Activated T-helper 17 cell treated with anti-CD3 and anti-CD28 coated beads, Interleukin-2, amount 50 U/mL, for 72 hours (primary cell): ENCODE measurements at places on chromosomes 12 and 14.

- ATAC-seq, result no peak
These were observed 485.6 kb upstream of the TMEM132C start for GRCh38 chr12:127781336-127781735.

DNA sequence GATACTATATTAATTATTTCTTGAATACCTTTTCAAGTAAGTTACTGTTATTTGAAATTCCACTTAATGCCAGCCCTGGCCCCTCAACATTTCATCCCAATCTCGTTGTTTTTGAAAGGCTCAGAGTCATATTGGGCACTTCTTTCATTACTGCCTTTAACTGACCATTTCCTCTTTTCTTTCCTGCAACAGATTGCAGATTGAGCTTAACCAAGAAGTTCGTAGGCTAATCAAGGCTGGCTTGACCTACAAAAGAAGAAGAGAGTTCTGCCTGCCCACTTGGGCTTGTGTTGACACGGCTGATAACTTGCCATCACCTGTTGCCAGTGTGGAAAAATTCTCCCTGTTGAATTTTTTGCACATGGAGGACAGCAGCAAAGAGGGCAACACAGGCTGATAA is 91.0 kb downstream of the FLRT2 start:
- ATAC-seq, result no peak

GRCh38 chr14:24258548-24259265 is 4.3 kb downstream of the TGM1 start:
- ATAC-seq, result no peak

DNA sequence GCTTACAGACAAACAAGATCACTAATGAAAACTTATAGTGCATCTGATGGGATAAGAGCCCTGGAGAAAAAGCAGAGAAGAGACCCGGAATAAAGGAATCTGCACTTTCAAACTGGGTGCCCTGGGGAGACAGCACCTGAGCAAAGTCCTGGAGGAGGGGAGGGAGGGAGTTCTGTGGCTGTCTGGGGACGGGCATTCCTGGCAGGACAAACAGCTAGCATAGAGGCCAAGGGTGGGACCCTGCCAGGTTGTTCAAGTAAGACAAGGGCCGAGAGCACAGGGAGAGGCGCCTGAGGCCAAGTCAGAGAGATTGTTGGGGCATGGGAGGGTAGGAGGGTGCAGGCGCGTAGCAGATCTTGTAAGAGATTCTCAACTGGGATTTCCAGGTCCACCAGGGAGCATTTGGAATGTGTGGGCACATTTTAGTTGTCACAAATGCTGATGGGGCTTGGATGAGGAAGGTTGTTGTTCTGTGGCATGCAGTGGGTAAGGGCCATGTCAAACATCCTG is 14.2 kb downstream of the IQSEC3 start:
- no peak for ATAC-seq

DNA sequence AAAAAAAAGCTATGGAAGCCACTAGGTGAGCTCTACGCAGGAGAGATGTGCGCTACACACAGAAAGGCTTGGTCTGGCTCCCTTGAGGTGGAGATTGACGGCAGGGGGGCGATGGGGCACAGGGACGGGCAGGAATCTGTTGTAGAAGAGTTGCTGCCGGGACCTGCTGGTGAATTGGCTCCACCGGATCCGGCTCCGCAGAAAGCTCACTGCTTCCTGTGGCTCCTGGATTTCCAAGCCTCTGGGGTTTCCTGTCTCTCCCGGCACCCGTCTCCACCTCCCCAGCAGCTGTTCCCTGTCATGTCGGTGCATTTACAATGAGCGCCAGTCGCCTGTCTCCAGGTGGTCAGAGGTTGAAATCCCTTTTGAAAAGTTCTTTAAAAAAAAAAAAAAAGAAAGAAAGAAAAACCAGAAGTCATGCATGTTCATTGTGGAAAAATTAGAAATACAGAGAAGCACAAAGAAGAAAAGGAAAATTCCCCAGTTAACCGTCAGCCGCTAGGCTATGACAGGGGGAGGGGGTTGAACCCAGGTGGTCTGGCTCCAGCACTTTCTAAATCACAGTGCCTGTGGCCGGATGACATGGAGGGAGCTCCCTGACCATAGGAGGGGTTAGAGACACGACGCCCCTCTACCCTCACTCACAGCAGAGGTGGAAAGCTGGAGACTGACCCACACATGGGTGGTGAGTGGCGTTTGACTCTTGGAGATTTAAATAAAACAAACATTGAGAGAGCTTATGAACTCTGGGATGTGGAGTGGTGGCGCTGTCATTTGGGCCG is 20.8 kb downstream of the FAM222A start:
- ATAC-seq, result no peak

GRCh38 chr14:88348546-88348945 is 25.5 kb upstream of the KCNK10 start:
- no peak for ATAC-seq

DNA sequence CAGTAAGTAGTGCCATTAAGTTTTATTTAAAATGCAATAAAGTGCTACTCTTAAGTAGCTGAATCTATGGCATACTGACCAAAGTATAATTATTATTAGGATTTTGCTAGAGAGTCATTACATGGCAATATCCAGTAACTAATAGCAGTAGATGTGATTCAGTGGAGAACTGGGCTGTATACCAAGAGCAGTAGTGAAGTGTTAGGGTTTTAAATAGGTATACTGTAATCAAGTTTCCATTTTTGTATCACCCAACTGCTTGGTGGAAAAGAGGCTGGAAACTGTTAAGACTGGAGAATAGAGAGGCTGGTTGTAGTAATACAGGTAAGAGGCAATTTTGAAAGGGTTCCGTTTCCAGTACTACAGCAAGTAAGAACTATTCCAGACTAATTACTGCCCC is 13.3 kb upstream of the LLPH start:
- ATAC-seq, result no peak

- ATAC-seq, result peak; percentile 73
These were observed 58.8 kb upstream of the GPR68 start for GRCh38 chr14:91303091-91303923.

DNA sequence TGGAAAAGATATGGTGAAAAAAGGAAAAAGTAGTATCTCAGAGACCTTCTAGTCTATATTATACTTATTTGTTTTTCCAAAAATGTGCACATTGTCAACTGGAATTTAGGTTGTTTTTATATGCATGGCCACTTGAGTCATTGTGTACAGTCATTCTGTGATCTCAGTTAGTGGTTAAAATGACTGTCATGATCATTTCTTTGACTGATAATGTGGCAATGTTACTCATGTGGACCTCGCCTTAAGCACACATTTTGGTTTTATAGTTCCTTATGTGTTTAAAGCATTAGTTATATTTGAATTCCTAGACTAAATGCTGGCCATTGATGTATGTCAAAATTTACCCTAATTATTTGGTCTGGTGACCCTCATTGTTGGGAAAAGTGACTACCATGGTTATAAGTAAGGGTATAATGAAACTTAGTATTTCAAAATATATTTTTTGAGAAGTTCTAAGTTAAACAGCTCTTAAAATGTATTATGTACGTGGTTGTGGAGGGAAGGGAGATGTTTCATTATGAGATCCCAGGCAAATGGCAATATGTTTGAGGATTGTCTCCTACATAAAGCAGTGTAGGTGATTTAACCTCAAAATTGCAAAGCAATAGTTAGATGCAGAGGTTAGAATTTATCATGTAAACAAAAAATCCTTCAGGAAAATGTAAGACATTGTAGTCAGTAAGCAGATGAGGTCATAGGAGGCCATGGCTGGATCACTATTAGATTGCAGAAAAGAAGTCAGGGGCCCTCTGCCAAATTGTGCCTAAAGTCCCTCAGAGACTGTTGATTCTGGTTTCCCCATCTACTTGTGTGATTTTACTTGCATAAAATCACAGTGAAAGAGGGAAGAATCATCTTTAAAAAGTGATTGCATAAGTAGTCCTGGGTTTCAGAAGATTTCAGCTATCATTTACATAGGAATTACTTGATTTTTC is 17.5 kb downstream of the PNMA1 start:
- peak; percentile 90 for ATAC-seq

GRCh38 chr14:22469538-22470303 is 119.3 kb downstream of the DAD1 start:
- ATAC-seq, result no peak
